ENCODE measurements at places on chromosomes 5 and 9. TPM values are rescaled to one million over a fixed set of nuclear protein-coding genes. Genes with fewer than 3 reads are reported as not detected.

LCN9 gene
- total RNA-seq = not detected

LOX gene
- total RNA-seq = 8.1 TPM

FAM170A gene
- not detected for total RNA-seq

- DNase-seq = no peak
Observed at GRCh38 chr5:76083555-76084495, 642 bp downstream of the SV2C start.

DNA sequence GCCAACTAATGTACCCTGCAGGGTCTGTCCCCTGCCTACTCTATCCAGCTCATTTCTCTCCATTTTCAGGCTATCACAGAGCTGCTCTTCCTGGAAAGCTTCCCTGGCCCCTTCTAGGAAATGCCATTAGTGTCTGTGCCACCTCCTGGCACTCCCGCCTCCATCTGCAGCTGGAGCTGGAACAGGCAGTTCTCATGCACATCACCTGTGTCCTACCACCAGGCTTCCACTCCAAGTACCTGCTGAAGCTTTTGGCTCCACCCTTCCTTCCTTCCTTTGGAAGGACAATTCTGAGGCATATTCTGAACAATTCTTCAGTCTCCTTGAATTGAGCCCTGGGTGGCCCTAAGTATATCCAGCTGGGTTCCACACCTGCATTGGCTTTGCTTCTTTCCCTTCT, 156.2 kb upstream of the ZNF618 start:
- DNase-seq = no peak

- DNase-seq = no peak
Observed at GRCh38 chr5:32099486-32100035, 74.6 kb downstream of the GOLPH3 start.

DNA sequence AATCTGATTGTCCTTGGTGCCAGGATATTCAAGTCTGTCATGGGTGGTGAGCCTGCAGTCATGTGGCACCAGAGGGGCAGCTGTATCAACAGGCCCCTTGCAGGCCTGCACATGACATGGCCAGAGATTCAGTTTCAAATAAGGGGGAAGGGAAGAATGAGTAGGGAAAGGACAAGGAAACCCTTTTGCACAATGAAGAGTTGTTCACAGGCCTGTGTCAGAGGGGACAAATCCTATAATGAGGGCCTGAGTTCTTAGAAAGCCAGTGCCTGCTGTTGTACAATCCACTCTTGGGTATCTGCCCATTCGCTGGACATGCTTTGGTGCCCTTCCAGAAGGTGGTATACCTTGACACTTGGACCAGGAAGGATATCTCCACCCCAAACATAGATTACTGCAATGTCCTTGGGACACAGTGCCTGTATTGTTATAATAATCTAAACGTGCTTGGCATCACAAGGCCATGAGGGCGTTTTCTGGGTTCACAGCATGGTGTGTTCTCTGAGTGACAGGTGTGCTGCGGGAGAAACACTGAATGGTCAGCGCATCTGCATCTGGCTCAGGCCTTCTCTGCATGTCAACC, 1.9 kb upstream of the TMEM171 start:
- peak; percentile 84 for DNase-seq

GRCh38 chr9:123089790-123090189, 56.3 kb downstream of the GPR21 start:
- no peak for DNase-seq

DNA sequence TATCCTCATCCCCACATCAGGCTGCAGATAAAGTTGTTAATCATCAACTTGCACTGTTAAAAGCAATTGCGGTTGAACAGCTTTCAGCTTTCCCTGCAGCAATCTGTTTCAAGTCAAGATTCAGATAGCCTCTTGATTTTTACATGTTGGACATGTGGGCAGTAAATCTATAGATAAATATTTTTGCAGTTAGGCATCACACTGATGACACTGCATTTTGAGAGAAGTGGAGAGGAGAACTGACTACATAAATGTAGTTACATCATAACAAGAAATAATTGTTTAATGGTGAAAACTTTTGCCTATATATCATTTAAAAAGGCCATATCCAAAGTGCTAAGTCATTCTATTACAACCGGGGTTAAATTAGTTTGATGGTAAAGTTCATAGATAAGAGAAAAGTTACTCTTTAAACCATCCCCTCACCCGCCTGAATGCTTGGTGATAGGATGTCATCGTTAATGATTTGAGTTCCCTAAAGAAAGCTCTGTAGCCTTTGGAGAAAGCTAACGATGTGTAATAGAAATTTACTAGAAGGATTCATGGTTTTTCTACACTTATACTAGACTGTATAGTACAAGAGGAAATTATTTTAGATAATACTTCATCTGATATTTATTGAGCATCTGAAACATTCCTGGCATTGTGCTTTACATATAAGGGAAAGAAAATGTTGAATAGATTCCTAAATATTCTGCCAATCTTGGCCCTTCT, 30.8 kb upstream of the ALDH1A1 start:
- no peak for DNase-seq

DNA sequence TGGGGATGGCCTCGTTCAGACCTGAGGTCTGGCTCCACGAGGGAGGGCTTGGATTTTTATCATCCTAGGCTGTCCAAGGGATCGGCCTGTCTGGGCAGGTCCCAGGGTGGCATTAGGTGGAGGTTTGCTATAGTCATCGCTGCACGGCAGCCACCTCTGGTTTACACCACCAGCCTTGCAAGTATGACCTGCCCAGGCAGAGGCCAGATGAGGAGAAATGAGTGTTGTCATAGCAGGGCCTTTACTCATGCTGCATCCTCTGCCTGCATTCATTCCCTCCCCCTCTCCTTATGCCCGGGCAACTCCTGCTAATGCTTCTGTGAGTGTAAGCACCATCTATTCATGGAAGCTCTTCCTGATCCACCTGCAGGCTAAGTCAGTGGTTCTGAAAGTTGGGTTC, 15.3 kb upstream of the NDST1 start:
- DNase-seq = no peak

DNA sequence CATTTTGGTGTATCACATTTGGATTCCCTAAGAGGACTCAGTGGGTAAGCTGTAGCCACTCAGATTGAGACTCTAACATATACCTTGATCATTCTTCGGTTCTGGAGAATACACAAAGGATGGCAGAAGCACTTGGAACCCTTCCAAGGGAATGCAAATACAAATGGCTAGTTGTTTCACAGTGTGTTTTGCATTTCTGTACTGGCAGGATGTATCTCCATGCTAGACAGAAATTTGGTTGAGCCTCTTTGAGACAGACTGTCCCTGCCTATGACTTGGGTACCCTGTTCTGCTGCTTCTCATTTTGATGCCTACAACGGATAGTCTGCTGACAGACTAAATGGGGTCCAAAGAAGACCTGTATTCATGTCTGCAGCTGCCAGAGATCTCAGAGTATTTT, 273.5 kb downstream of the TMEM38B start:
- no peak for DNase-seq

- DNase-seq = peak; percentile 37
Observed at GRCh38 chr5:78280261-78280660, 14.2 kb downstream of the AP3B1 start.

DNA sequence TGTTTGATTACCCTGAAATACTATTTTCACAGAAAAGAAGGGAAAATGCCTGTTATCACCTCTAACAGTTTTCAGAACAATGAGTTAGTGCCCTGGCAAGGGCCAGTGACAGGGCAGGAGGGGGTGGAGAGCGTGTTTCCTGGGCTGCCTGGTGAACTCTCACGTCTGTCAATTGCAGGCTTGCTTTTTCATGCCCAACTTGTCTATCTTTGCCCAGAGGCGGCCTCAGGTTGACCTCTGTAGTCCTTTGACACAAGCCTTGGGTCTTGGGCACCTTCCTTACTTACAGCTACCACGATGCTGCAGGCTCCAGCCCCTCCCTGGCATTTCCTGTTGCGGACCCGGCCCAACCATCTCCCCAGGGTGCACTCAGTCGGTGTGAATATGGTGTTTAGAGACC, 2.2 kb upstream of the CEL start:
- DNase-seq = no peak

GRCh38 chr9:124298646-124299235, 41.0 kb downstream of the NEK6 start:
- peak; percentile 77 for DNase-seq

DNA sequence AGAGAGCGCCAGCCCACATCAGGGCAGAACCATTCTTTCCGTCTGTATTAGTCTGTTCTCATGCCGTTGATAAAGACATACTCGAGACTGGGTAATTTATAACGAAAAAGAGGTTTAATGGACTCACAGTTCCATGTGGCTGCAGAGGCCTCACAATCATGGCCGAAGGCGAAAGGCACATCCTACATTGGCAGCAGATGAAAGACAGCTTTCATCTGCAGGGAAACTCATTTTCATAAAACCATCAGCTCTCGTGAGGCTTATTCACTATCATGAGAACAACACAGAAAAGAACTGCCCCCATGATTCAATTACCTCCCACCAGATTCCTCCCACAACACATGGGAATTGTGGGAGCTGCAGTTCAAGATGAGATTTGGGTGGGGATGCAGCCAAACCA, 4.7 kb upstream of the FSD1L start:
- no peak for DNase-seq

DNA sequence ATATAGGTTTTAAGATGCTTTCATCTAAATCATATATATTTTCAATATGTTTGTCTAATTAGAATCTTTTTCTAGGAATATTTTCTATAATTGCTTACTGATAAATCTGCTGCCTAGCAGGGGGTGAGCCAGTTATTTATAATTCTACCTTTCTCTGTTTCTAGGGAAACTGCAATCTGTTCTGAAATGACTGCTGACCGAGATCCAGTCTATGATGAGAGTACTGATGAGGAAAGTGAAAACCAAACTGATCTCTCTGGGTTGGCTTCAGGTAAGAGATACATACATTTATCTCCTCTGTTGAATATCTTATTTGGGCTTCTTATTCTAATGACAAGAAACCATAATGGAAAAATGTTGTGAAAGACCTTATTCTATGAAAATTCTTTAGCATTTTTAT, 127.3 kb downstream of the XRCC4 start:
- DNase-seq = no peak

DNA sequence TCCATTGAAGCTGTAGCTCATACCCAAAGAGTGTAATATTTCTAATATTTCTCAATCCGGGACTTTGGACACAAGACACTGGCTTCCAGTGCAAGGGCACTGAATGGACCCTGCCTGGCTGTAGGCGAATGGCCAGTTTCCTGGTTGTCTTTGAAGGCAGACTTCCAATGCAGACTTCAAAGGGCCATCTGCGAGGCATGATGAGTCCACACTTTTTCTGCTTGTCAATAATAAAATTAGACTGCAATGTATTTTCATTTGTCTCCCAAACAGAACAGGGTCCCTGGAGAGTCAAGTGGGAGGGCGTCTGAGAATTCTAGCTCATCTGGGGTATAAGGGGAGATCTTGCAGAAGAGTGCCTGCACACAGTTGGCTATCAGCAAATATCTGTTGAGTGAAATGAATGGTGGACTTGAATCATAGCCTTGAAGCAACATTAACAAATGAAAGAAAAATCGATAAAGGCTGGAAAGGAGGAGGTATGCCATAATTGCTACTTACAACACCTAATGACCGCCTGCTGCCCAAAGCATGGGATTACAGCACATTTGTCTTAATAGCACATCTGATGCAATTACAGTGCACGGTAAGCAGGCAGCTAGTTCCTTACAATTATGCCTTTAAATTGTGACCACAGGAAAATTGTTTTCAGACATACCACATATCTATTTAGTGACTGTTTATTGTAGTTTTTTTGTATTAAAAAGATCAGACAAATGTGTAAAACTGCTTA, 137.5 kb downstream of the ARHGEF28 start:
- DNase-seq = no peak

DNA sequence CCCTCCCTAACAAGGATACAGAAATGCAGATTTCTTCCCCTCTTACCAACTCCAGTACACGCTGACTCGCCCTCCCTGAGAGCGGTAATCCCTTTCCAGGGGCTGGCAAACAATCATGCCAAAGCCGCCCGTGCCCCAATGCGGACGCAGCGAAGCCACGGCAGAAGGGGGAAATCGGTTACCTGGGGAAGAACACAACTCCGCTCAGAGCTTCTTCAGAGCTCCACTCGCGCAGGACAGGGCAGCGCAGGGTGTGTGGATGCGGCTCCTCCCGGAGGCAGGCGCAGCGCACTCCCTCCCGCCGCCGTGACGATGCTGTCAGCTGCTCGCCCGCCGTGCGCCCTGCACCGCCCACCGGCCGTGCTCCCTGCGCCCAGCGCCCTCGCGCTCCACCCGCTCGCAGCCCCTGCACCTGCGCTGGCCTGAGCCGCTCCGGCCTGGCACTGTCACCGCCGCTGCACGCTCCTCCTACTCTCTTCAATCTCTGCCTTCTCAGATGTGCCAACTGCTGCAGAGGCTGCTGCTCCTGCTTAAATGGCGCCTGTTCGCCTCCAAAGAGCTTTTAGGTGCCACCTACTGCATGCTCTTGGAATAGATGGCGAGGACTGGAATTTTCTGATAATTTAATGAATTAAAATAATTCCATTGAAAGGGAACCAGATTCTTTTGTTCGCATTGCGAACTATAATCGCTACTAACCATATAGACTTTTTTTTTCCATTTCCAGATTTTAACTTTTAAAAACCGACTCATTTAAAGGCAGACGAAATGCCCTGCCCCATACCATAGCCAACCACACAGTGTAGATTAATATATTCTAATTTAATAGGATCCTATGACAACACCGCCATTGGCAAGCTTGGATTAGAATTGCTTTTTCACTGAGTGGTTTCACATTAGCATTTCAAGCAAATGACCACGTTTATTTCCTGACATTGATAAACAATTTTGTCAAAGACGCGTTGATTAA, at the start of gene DIRAS2:
TSS of gene DIRAS2 (minus strand) at position 255 of the 970 bp plus-strand sequence. CDS start 28,997 bp downstream, outside the sequence.
- DNase-seq = peak; percentile 47

DNA sequence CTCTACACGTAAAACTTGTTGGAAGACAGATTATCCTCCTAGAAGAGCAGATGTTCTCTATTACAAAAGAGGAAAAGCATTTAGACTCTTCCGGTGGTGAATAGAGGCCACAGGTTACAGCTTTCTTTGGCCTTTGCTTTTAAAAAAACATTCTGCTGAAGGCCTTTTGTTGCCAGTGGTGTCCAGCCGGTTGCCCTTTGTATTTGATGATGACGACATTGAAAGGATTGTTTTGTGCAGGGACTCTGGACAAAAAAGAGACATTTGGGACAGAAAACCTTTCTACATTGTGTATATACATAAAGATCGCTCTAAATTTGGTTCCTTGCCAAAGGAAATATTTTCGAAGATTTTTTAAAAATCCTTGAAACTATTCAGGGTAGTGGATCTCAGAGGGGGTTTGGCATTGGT, 180.3 kb downstream of the C9orf152 start:
- peak; percentile 75 for DNase-seq

- no peak for DNase-seq
Observed at GRCh38 chr9:108083796-108084352, 594.3 kb upstream of the KLF4 start.
